Stimulated activated CD8-positive, alpha-beta memory T cell treated with anti-CD3 and anti-CD28 coated beads, Interleukin-7, amount 100 ng/mL, for 24 hours (primary cell): ENCODE measurements at places on chromosomes 5 and 9.

DNA sequence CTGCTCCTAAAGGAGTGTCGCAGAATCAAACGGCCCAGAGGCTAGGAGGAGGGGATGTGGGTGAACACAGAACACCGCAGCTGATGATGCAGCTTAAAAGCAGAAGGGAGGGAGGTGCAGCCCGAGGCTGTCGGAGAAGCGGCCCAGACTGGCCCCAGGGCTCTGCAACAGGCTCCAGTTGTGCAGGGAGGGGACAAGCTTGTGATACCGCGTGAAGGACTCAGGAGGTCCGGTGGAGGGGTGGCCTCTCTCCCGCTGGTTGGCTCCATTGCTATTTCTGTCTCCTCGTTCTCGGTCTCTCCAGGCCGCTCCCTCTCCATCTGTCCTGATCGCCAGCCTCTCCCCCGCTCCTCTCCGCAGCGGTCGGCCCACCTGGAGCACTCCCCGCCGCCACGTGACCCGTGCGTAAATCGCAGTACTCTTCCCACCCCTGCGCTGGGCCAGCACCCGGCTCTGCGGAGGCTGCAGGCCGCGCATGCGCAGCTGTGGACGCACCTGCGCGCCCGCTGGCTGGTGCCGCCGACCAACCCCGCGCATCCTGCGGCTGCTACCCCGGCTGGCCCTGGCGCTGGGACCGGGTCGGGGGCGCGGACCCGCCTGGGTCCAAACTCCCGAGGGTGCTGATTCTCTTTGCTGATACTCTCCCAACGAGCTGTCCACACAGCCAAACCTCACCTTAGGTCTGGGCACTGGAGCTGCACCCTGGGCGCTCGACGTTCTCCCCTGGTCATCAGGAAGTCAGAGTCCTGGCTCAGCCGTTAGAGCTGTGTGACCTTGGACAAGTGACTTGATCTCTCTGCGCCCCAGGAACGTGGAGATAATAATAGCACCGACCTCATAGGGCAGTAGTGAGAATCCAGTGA, 3.7 kb upstream of the STXBP1 start:
- DNase-seq: no peak

- no peak for DNase-seq
Observed at GRCh38 chr9:72592502-72593403, 71.3 kb downstream of the TMC1 start.

DNA sequence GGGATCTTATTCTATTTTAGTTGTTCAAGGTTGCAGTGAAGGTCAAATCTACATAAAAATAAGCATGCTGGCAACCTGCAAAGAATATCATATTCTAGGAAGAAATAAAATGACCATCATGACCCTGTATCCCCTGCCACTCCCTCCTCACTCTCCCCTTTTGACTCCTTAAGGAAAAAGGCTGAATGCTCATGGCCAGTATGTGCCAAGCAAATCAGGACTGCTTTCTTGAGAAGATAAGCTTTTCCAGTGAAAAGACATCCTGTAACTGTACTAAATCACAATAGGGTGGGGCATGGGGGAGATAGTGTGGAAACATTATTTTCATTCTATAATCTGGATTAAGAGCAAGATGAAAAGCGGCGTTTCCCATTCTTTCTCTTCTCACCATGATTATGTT, 100.6 kb upstream of the LIFR start:
- DNase-seq: no peak

DNA sequence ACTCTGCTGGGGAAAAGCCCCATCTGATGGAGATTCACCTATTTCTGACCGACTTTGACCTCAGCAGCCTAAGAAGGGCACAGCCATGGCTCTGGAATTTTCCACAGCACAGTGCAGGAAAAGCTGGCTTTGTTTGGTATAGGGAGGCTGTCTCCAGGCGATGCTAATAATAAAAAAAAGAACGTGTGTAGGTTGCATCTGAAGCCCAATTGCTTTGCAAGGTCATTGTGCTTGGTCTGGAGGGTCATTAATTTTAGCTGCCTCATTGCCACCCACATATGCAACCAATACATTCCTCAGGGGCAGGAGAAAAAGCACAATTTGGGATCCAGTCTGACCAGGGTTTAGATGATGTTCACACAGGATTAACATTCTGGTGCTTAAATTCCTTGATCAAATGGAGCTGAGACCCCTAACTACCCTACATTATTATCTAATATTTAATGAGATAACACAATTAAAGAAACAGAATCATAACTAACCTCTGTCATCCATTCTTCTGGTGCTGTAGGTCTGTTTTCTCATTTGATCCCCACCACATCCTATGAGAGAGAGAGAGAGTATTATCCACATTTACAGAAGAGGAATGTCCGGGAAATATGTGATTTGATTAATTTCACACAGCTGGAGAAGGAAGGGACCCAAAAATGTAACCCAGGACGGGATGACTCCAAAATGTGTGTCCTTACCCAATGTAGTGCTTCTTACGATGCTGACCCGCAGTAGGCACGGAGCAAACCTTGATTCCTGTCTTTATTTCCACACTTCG, 175.9 kb downstream of the RFK start:
- no peak for DNase-seq

DNA sequence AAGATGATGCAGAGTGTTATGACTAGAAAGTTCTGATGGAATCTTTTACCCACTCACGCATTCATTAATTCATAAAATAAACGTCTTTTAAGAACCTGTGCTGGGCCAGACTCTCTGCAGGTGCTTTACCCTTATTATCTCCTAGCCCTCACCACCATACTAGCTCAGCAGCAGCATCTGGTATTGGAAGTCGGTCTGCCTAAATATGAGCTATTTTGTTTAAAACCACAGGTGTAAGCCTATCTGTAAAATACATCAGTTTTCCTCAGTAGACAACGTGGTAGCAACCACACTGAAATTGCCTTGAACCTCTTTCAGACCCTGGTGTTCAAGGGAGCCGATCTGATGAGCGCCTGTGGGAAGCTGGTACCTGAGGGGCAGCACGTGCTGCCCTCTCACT, 69.4 kb downstream of the PPIC start:
- DNase-seq: no peak

DNA sequence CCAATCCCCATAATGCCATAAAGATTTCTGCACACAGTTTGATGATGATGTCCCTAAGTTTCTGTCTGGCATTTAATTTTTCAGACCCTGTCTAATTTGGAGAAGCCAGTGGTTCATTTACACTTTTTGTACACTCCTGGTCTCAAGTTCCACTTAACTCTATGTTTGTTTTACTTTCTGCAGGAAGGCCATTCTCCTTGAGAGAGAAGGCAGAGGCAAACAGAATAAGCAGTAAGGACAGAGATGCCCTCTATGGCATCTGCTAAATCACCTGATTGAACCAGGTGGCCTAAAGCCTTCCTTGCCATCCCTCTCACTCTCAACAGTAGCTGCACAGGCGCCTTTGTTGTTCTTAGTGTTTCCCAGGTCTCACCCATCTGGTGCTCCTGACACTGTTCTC, 86.1 kb upstream of the LRRTM2 start:
- no peak for DNase-seq

- DNase-seq: no peak
Observed at GRCh38 chr9:30507166-30507565, 1877.3 kb upstream of the ACO1 start.

DNA sequence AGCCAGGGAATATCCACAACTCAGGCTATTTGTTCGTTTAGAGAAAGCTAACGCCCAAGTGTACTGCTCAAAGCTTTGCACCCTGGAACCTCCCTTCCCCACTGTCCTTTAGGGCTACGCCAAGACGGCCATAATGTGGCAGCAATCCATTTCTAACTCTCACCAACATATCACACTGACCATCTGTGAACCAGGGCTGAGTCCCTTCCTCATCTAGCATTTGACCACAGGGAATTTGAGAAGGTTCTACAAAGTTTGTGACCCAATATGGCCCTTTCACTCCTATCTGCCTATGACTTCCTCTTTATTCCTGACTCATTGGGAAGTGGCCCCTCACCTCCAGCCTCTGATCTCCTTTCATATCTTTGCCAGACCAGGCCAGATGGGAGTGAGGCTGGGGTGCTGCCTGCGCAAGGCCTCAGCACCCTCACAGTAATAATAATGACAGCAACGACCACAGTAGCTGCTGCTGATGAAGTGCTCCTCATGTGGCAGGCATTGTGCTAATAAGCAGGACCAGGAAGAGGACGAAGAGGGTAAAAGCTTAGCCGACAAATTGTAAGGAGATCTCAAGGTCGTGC, 9.3 kb upstream of the ARAP3 start:
- no peak for DNase-seq

- DNase-seq: no peak
Observed at GRCh38 chr5:32833663-32834062, 122.5 kb downstream of the NPR3 start.

GRCh38 chr5:76152161-76152560, 69.0 kb downstream of the SV2C start:
- no peak for DNase-seq

DNA sequence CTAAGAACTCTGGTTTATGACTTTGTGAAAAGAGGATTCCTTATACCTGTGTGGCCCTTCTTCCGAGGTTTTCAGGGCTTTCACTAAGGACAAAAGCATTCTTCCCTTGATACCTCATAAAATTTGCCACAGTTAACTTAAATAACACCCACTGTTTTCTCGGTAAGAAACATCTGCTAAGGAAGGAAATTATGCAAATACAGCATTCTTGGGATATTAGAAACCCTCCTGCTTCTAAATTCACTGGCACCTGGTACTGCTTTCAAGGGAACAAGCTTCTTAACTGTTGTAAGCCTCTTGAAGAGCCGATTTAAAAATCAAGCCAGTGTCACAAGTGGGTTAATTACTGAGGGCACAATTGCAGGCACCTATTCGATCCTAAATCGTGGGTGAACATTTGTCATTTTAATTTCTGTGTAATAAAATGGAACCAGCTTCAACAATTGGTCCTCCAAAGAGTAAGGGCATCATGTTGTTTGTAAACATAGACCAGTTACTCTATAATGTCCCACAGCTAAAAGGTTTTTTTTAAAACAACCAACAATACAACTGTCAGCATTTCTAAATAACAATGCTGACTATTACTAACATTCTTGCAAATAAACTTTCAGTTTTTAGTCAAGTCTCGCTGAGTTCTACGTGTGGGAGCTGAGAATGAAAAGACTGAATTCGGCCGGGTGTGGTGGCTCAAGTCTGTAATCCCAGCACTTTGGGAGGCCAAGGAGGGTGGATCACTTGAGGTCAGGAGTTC, 26.6 kb downstream of the AK3 start:
- no peak for DNase-seq

DNA sequence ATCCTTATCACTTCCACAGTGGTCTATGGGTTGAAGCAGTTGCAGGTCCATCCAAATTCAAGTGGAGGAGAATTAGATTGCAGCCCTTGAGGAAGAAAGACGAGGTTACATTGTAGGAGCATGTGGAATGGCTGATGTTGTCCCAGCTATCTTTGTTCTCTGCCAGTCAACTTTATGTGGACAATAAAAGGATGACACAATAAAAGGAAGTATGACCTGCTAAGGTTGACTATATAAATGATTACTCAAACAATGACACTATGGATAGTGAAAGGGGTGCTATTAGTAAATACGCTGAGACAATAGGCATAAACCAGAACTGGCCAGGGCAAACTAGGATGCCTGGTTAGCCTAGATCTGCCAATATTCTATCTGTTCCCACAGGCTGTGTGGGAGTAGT, 12.8 kb upstream of the ZNF618 start:
- DNase-seq: no peak

- DNase-seq: no peak
Observed at GRCh38 chr9:87564111-87564510, 66.4 kb downstream of the DAPK1 start.

DNA sequence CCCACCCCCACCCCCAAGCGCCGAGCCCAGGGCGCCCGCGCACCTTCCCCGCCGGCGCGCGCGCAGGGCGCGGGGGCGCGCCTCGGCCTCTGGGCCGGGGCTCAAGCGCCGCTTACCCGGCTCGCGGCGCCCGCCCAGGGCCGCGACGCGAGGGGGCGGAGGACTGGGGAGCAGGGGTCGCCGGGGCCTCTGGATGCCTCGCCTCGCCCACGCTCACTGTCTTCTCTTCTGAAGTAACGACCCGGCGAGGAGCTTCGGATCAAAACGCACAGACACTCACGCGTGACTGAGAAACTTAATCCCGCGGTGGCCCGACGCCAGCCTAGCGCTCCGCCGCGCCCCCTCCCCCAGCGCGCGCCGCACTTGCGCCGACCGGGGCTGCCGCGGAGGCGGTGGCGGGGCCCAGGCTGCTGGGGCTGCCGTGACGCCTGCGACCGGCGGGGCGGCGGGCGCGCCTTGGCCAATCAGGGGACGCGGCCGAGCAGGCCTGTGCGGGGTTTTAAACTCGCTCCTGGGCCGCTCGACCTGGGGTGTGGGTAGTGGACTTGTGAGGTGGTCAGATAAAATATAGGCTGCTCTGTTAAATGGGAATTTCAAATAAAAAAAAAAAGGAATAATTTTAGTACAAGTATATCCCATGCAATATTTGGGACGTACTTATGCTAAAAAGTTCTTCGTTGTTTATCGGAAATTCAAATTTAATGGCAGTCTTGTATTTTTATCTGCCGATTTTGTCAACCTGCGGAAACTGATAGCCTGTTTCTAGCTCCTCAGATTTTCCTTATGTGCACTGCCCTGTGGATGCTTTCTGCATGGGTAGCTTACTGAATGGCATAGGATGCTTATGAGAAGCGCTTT, at the start of gene MPDZ:
MPDZ (minus strand) TSS at position 409 of the 858 bp plus-strand sequence. CDS start 29,377 bp downstream, outside the sequence.
- no peak for DNase-seq

- no peak for DNase-seq
Observed at GRCh38 chr5:1551426-1552301, 27.9 kb upstream of the LPCAT1 start.

DNA sequence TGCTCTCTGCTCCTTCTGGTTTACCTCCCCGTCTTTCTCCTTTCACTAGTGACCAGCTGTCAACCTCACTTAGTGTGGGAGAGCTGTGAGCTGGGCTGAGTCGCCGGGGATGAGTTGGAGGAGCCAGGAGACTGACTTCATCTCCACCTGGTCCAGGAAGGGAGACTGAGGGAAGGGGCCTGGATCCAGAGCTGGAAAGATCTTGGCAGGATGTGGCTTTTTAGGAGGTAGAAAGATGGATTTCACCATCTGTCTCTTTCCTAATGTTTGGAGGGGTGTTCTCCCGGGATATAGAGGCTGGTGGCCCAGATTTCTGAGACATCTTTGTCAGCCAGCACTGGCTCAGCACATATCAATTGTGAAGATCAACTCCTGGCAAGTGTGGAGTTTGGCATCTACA, 37.1 kb upstream of the TNC start:
- DNase-seq: no peak
